ENCODE measurements at places on chromosomes 12 and 14. TPM values are rescaled to one million over a fixed set of nuclear protein-coding genes. Genes with fewer than 3 reads are reported as not detected.
A peak's percentile ranks its signal among the peaks of the same experiment; 100 is the strongest.

GRCh38 chr12:105292705-105293104, 37.8 kb upstream of the C12orf75 start:
- no peak overlapping the region for H3K4me3 ChIP-seq
- H3K4me1 ChIP-seq = no peaks in the 10 kb centered on the region
- H3K27ac ChIP-seq = no peak overlapping the region
- no peaks in the 10 kb centered on the region for H3K36me3 ChIP-seq

DNA sequence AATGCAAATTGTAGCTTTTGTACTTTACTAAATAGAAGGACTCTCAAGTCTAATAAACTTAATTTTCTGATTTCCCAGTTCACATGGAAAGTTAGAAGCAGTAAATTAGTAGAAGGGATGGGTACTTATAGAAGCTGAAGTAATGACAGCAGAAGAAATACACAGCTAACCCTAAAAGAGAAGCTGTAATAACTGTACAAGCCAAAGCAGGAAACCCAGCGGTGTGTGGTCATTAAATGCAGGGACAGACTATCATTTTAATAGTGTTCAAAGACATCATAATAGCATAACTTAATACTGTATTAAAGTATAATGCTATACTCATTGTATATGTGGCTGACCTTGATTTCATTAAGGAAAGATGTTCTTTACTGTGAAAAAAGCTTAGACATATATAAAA, 74.9 kb downstream of the PCNX1 start:
- no peak for DNase-seq
- H3K27me3 ChIP-seq = no peaks in the 10 kb centered on the region
- peaks cover 19% of the 10 kb centered on the region for H3K36me3 ChIP-seq
- peaks cover 54% of the 10 kb centered on the region for H3K4me1 ChIP-seq
- H3K27ac ChIP-seq = no peak overlapping the region
- H3K4me3 ChIP-seq = no peak overlapping the region

GRCh38 chr12:56644654-56645053, 1.1 kb downstream of the ATP5F1B start:
- no peaks in the 10 kb centered on the region for H3K27me3 ChIP-seq
- H3K4me1 ChIP-seq = peaks cover 68% of the 10 kb centered on the region
- peak overlapping the region; percentile 96 for H3K27ac ChIP-seq
- H3K4me3 ChIP-seq = peak overlapping the region; percentile 87
- peaks cover 55% of the 10 kb centered on the region for H3K36me3 ChIP-seq

- peaks cover 24% of the 10 kb centered on the region for H3K36me3 ChIP-seq
- no peak for DNase-seq
- peaks cover 90% of the 10 kb centered on the region for H3K27me3 ChIP-seq
- peak overlapping the region; percentile 40 for H3K4me3 ChIP-seq
- no peak overlapping the region for H3K27ac ChIP-seq
- peaks cover 25% of the 10 kb centered on the region for H3K4me1 ChIP-seq
Observed at GRCh38 chr12:113154351-113154973, 4.9 kb downstream of the CFAP73 start.

The MED6 gene
- total RNA-seq = 19.4 TPM

The ACSM4 gene
- not detected for total RNA-seq

DNA sequence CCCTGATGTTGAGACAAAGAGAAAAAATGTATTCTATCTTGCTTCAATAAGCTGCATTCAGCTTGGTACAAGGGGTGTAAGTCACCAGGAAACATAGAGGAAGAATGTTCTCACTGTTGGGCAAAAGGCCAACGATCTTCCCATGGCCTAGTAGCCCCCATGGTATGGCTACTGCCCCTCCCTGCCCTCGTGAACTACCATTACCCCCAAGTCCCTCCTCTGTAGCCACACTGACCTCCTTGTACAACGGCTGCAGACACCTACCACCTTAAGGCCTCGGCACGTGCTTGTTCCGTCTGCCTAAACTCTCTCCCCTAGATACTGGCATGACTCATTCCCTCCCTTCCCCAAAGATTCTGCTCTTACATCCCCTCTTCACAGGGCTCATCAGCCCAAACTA, 81.9 kb upstream of the ANO2 start:
- H3K4me3 ChIP-seq = no peak overlapping the region
- H3K36me3 ChIP-seq = peaks cover 37% of the 10 kb centered on the region
- H3K27ac ChIP-seq = no peak overlapping the region
- no peaks in the 10 kb centered on the region for H3K27me3 ChIP-seq
- H3K4me1 ChIP-seq = no peaks in the 10 kb centered on the region
- DNase-seq = no peak

The KRT85 gene
- not detected for total RNA-seq

DNA sequence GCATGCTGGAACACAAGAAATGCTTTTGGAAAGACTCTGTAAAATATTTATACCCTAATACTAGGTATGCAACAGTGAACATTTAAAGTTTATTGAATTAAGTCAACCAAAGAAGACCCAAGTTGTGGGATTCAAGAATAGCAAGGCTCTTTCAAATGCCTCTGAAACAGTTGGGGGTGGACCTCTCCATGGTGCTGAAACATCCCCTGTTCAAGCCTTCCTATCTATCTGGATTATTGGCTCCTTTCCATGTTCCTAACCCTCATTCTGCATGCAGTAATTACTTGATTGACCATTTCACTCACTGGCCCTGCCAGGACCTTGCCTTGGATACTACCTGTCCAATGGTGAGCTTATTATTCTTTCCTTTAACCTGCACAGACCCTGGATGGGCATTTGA, 349.7 kb downstream of the NRXN3 start:
- no peak overlapping the region for H3K27ac ChIP-seq
- no peaks in the 10 kb centered on the region for H3K36me3 ChIP-seq
- DNase-seq = no peak

The NKX2-1 gene
- not detected for total RNA-seq

DNA sequence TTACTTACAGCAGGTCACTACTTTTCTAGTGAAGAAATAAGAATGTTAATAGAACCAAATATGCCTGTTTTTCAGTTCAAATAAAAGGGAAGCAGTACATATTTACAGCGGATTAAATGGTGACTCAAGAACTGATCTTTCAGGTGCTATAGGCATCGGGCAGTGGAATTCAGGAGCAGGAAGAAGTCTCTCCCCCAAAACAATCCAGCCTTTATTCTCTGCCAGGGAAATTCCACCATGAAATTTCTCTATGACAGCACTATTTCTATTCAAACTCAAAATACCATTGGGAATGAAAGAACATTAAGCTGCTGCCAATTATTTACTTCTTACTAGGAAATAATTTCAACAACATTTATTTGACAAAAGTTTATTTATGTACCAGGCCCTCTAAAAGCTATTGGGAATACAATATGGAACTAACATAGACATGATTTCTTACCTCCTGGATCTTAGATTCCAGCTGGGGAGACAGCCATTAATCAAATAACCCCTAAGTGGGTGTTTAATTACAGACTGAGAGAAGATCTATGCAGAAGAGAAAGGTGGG, 60.3 kb upstream of the KRR1 start:
- H3K4me3 ChIP-seq = no peak overlapping the region
- peaks cover 3% of the 10 kb centered on the region for H3K4me1 ChIP-seq
- DNase-seq = no peak
- H3K36me3 ChIP-seq = no peaks in the 10 kb centered on the region

GRCh38 chr12:105382771-105383622, 52.5 kb downstream of the C12orf75 start:
- H3K4me1 ChIP-seq = peaks cover 7% of the 10 kb centered on the region
- H3K27me3 ChIP-seq = peaks cover 20% of the 10 kb centered on the region
- H3K36me3 ChIP-seq = no peaks in the 10 kb centered on the region
- DNase-seq = no peak

All from left ventricle myocardium inferior (tissue), 1 donor.